ENCODE measurements at places on chromosomes 7 and 10.

DNA sequence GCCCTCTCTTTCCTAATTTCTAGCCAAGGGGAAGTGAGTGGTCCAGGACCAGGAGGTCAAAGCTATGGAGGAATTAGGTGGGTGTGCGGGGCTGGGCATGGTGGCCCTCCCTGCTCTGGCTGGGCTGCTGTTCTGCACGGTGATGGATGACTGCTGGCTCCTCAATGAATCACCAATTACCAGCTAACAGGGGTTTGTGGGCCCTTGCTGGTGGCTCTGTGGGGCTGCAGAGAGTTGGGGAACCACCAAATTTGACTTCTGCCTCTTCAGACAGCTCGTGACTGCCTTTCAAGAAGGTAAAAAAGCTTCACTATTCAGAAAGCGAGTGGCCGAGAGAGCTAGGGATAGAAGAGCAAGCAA lies 35.0 kb upstream of the HABP2 start:
- DNase-seq, result no peak

DNA sequence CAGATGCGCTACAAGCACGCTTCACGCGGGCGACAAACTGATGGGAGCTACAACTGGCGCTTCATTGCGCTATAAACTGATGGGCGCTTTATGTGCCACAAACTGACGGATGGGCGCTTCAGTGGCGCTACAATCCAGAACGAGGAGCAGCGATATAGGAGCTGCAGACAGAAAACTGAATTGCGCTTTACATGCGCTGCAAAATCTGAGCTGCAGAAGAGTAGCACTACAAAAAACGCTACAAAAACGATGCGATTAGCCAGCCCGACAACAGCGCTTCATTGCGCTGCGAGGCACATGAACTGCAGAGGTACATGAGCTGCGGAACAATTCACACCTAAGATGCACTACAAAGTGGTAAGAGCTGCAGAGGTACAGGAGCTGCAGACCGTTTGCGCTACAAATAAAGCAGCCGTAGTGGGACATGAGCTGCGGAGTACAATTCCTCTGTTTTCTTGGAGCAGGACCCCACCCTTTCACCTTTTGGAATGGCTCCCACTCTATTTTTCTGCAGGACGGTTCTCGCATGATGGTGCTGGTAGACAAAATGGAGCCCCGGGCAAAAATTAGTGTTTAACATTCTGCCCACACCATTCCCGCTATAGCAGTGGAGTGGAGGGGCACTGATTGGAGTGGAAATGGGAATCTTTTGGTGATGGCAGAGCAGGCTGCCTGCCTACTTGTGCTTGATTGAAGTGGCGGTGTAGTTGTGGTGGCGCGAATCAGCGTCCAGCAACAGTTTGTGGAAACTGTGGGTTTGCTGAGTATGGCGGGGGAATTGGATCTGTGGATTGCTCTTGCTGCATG lies 1.2 kb upstream of the SGCE start:
- DNase-seq, result peak; percentile 68

GRCh38 chr7:5870311-5870710 lies 10.3 kb upstream of the OCM start:
- no peak for DNase-seq

DNA sequence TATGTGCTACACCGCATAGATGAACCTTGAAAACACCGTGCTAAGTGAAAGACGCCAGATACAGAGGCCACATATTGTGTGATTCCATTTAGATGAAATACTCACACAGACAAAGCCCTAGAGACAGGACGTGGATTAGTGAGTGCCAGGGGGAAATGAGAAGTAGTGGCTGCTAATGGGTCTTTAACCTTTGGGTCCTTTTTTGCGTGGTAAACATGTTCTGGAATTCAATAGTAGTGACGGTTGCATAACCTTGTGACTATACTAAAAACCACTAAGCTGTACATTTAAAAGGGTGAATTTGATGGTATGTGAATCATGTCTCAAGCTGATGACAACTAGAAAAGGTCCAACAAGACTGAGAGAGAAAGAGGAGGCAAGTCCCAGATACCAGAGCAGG lies 15.6 kb downstream of the SMKR1 start:
- DNase-seq, result no peak

GRCh38 chr10:3476640-3477448 lies 304.3 kb upstream of the PITRM1 start:
- DNase-seq, result no peak

DNA sequence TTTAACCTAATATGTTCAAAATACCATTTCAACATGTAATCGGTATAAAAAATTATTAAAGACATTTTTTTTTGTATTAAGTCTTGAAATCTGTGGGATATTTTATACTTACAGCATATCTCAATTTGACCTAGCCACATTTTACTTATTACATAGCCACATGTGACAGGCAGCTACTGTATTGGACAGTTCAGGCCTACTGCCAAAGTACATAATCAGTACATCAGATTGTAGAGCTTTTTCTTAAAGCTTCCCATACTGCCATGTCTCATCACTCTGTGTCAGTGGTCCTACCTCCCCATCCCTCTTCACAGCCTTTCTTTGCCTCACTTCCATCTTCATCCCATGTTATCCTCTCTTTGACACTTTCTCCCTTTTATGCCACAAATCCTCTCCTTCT lies 43.0 kb downstream of the LOXL4 start:
- DNase-seq, result no peak

DNA sequence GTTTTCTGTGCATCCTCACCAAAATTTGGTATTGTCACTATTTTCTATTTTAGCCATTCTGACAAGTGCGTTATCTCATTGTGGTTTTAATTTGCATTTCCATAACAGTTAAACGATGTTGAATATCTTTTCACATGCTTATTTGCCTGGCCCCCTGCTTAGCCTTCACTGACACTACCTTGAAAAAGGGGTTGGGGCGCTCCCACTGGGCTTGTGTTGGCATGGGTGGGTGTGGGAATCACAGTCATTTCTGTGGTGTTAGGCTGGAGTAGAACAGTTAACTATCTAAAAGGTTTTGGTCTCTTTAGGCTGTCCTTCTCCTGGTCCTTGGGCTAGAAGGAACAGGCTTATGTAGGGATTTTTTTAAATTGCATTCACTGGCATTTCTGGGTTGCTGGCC lies 72.2 kb upstream of the TMEM140 start:
- DNase-seq, result no peak

DNA sequence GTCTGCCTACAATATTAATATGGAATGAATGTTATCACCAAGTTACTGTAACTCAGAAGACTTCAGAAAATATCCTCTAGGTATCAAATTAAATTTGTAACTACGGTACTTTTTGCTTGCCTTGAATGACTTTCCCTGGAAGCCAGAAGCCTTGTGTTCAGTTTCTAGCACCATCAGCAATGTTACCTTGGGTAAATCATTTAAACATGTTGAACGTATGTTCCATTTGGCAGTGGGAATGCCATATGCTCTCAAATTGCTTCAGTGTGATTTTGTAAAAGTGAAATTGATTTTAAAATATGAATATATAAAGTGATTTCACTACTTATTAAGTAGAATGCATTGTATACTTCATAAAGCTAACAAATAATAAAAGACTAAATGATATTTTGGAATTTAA lies 11.2 kb downstream of the RPA3 start:
- DNase-seq, result no peak
